ENCODE measurements at places on chromosomes 5 and 9.

DNA sequence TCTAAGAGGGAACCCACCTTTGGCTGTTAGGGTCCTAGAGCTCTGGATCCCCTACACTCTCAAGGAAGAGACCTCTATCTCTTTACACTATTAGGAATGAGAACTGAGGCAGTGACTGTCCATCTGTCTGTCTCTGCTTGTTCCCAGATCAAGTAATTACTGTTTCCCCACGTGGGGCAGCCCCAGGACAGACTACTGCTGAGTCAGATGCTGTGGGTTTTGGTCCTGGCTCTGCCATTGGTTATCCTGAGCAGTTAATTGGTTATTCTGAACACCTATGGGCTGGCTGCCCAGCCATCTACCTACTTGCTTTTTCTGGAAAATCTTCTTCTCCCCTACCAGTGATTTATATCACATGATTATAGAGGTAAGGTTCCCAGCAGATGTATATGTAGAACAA lies 33.3 kb downstream of the FBXO10 start:
- DNase-seq: no peak

DNA sequence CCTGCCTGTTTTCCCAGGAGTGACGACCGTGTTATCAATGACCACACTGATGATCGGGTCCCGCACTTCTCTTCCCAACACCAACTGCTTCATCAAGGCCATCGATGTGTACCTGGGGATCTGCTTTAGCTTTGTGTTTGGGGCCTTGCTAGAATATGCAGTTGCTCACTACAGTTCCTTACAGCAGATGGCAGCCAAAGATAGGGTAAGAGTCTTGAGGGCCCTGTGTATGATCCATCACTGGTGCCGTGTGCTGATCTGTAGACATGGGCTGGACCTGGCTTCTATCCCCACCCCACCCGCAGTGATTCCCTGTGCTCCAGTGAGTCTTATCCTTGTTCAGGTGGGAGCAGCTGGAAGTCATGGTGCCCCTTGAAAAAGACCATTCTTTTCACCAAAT lies 26.0 kb downstream of the GABRP start:
- DNase-seq: peak; percentile 41

- no peak for DNase-seq
Measured at GRCh38 chr5:105554568-105555169, 1992.1 kb upstream of the NUDT12 start.

DNA sequence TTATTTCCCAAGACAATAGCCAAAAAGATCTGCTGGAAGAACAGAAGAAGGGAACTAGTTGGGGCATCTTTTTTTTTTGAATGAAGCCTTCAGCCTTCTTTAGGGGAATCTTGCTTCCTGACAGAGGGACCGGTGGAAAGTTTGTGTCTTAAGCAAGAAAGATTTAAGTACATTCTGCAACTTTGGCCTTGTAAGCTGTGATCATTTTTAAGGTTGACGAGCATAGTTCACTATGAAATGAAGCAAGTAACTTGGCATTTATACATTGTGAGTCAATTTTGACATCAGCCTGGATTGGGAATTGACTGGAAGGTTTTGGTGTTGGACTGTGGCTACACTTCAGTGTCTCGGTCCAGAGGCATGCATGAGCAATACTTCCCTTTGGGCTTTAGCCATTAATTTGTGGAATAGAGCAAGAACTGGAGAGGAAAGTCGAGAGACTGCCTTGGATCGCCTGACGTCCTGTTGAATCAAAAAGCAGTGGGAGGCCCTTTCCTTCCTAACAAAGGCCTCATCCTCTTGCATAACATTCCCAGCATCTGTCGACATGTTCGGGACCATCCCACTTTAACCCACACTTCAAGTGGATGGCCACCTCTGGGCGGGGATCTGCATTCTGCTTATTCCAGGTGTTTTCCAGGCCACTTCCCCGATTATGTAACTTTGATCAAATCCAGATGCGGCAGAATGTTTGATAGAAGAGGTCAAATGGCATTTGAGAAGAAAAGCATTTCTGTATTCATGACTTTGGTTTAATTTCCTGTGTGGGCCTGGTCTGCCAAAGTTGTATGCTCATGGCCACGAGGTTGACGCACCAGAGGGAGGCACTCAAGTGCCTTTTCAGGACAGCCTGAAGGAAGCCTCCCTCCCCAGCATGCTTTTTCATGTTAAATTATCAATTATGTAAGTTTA lies 12.5 kb downstream of the ABL1 start:
- DNase-seq: peak; percentile 33

- no peak for DNase-seq
Measured at GRCh38 chr5:176579323-176579722, 30.2 kb downstream of the CDHR2 start.

DNA sequence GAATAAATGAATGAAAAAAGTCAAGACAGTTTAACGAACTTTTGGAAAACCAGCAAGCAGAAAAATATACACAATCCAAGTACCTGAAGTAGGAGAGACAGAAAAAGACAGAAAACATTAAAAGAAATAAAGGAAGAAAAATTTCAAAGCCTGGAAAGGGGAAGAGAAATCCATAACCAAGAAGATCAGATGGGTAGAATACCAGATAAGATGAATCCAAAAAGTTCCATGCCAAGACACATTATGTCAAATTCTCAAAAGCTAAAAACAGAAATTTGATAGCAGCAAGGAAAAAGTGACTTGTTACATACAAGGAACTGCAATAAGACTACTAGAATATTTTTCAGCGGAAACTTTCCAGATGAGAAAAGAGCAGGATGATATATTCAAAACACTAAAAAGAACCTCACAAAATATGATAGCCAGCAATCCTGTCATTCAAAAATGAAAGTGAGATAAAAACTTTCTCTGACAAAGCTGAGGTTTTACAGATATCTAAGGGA lies 7.6 kb upstream of the ZNF300 start:
- DNase-seq: no peak

All from hematopoietic multipotent progenitor cell treated with erythropoietin and hydrocortisone succinate and interleukin-3 and kit ligand, for 6 days (in vitro differentiated cells).